Stimulated activated CD4-positive, alpha-beta T cell treated with anti-CD3 and anti-CD28 coated beads, Interleukin-1b, Interleukin-23, amount 100 ng/mL, for 1 hour (primary cell): ENCODE measurements at places on chromosomes 3 and 15.

GRCh38 chr3:194979173-194979572 lies 291.8 kb downstream of the XXYLT1 start:
- no peak for DNase-seq

DNA sequence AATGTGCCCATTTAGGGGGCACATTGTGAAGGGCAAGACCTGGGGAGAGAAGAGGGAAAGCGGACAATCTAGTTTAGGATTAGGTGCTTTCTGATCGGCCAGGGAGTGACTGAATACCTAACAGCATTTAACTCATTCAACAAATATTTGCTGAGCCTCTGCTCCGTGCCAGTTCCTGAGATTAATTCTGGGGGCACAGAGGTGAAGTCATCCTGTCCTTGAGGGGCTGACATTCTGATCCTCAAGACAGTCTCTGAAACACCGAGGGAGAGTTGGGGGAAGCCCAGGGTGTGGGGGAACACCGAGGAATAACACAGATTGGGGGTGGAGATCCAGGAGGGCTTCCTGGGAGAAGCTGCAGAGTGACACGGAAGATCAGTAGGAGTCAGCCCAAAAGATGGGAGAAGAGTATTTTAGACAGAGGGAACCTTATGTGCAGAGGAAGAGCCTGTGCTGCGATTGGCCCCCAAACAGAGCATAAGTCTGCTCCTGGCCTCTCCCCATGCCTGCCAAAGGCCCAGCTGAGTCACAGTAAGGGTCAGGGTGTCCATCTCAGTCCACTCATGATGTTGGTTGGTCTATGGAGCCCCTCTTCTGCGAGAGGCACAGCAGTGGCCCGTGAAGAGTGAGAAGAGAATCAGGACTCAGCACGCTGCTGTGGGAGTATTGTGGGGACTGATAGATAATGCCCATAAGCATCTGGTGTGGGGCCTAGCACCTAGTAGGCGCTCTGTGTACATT lies 60.2 kb downstream of the AMOTL2 start:
- DNase-seq = no peak

DNA sequence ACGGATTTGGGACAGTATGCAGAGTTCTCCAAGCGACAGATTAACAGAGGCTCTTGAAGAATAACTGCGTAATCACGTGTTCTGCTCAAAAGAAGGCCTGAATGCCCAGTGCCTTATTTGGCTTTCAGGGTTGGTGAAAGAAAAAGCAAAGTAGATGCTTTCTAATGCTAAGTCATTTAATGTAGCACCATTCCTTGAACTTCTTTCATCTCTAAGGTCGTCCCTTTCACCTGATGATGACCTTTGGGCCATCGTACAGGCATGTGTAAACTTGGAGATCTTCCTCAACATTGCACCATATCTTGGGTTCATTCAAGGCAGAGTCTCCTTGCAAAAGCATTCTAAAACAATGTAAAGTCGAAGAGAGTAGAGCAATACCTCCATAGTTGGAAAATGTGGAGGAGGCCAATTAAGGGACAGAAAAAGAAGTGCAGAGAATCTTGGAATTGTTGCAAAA lies 48.9 kb downstream of the TMEM44 start:
- no peak for DNase-seq

GRCh38 chr3:113690482-113690881 lies 6.0 kb downstream of the USF3 start:
- DNase-seq = no peak

DNA sequence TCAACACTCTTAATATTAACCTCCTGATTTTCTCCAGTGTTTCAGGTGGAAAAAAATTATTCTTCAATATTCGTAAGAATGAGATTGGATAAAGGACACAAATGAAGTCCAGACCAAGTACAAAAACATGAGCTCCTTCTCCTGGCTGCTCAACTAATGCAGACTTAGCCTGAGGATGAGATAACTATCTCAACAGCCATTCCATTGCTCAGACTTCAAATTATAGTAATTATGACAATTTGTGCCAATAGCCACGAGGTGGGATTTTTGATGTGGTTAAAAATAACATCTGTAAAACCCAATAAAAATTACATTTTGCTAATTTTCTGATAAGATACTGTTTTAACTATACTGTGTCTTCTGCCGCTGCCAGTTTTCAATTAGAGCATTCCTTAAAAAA lies 323.6 kb downstream of the SOX2 start:
- no peak for DNase-seq

GRCh38 chr3:47430606-47431005 lies 45.1 kb downstream of the SCAP start:
- no peak for DNase-seq

- DNase-seq = no peak
Measured at GRCh38 chr15:58247855-58248842, 110.0 kb downstream of the AQP9 start.

- DNase-seq = no peak
Measured at GRCh38 chr3:30103186-30103585, 503.2 kb upstream of the TGFBR2 start.

GRCh38 chr3:139718415-139718814 lies 40.6 kb upstream of the NMNAT3 start:
- no peak for DNase-seq

GRCh38 chr3:100261485-100261903 lies 702 bp downstream of the TBC1D23 start:
- DNase-seq = no peak

DNA sequence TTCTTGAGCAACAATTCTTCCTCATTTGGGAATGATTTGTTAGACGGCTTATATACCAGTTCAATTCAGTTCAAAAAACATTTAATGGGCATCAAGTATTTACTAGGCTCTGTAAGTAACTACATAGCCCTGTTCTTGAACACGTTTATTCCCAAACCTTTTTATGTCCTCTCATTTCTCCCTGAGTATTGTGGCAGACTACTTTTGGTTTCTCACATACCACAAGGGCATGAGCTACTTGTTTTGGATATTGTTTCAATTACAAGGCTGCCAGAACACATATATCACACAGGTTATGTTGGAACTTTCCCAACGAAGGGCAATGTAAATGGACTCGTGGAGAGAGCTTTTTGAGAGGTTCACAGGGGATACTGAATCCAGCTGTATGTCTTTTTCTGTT lies 363.8 kb upstream of the NAALADL2 start:
- DNase-seq = no peak

DNA sequence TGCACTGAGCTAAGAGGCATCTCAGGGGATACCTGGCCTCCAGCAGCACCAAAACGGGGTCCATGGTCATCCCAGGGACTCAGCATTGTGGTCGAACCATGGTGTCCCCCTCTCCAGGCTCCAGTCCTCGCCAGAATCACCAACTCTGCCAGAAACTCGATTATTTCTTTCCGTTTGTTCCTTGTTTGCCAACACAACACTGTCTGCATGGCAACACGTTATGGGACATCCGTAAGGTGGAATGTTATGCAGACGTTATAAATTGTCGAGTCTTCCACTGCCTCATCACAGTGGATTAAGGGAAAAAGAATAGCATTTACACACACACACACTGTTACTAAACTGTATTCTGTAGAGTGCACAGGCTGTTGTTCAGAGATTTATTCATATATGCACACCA lies 52.5 kb upstream of the RPL32 start:
- no peak for DNase-seq

GRCh38 chr3:189273736-189274135 lies 102.0 kb downstream of the TPRG1 start:
- DNase-seq = no peak

GRCh38 chr15:86741917-86742316 lies 662.2 kb downstream of the AGBL1 start:
- no peak for DNase-seq
